ENCODE measurements at places on chromosomes 3 and 15.

GRCh38 chr3:62832553-62832952, 42.7 kb downstream of the CADPS start:
- DNase-seq: no peak

GRCh38 chr15:26686547-26687187, 86.2 kb downstream of the GABRB3 start:
- DNase-seq: no peak

DNA sequence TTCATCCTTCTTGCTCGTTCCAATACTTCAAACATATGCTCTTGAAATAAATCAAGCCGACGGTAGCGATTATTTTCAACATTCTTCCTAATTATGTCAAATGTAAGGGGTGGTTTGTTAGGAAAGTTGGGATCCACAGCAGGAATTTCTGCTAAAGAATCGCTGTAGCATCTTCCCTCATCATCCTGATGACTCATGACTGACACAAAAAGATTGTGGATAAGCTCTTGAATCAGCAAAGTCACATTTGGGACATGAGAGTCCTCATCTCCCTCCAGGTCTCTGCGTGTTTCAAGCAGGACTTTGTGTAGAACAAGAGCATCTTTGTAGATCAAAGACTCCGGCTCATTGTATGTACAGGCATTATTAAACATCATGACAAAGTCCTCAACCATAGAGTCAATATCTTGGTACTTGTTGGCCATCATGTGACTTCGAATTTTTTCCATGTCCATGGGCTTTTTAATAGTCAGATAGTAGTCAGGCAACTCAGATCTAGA, 73.0 kb downstream of the UQCC5 start:
- DNase-seq: no peak

- peak; percentile 29 for DNase-seq
These were observed 78.3 kb upstream of the MLF1 start for GRCh38 chr3:158492685-158493084.

GRCh38 chr3:194750491-194750828, 64.8 kb downstream of the FAM43A start:
- no peak for DNase-seq

DNA sequence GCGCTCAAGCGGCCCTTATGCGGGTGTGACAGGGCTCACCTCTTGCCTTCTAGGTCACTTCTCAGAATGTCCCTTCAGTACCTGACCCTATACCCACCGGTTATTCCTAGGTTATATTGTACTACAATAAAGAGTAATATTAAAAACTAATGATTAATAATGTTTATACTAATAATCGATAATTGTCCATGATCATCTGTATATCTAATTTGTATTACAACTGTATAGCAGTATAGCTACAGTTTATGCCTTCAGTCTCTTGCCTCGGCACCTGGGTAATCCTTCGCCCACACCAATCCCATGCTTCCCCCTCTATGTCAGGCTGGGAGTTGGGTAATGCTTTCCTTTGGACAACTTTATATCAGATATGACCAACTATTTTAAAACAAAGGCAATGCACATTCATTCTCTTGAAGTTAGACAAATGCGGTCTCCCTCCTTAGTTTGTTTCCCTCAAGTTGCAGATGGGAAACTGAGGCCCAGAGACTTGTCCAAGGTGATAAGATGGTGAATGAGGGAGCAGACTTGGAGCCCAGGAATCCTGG, 3.4 kb downstream of the FAH start:
- peak; percentile 74 for DNase-seq

- DNase-seq: peak; percentile 83
These were observed 267.7 kb downstream of the ZBTB20 start for GRCh38 chr3:114879059-114880031.

GRCh38 chr3:119517112-119517511, 18.8 kb downstream of the TIMMDC1 start:
- no peak for DNase-seq

DNA sequence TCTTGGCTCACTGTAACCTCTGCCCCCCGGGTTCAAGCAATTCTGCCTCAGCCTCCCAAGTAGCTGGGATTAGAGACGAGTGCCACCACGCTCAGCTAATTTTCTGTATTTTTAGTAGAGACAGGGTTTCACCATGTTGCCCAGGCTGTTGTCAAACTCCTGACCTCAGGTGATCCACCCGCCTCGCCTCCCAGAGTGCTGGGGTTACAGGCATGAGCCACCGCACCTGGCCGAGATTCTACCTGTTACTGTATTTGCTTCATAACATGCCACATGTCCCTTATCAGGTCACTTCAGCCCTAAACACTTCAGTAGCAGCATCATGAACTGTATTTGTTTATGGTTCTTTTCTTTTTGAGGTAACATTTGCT, 7.5 kb upstream of the LCTL start:
- no peak for DNase-seq
